Chondrocyte (in vitro differentiated cells): ENCODE measurements at places on chromosomes 2 and 18. TPM values are rescaled to one million over a fixed set of nuclear protein-coding genes. Genes with fewer than 3 reads are reported as not detected.

DNA sequence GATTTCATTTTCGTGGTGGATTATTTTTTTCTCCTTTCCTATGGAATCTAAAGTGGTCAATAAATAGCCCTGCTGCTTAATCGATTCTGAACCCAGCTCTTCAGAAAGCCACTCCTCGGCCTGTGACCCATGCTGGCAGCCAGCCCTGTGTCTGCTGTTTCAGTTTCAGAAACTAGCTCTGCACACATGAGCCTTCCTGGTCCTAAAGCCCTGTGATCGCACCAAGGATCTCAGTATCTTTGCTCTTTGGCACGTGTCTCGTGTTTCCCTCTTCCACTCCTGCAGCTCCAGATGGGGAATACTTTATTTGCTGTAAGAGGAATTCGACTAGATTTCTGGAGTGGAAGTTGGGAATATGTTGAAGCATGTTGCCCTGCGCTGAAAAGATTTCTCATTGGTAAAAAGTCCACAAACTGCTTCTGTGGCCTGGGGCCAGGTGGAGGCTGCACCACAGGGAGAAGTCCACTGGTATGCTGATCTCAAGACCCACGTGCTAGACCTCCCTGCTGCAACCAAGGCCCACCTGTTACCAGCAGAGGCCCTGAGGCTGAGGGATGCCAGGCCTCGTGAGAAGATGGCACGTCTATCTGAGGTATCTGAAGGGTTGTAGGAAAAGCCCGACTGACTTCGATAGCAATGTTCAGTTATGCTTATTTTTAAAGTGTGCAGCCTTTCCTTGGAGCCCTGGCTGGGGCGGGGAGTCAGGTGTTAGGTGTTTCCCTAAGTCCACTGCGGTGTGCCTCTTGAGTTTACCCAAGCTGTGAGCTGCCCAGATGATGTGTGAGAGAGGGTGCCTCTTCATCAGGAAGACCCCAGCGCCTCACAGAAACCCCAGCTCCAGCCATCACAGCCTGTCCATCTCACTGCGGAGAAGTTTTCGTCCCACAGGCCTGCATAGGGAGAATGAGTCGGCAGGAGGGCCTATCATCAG is 33.6 kb upstream of the CELF4 start:
- no peak overlapping the region for H3K27ac ChIP-seq
- DNase-seq: no peak
- H3K27me3 ChIP-seq: peaks cover 3% of the 10 kb centered on the region
- H3K36me3 ChIP-seq: no peaks in the 10 kb centered on the region
- no peak overlapping the region for H3K4me3 ChIP-seq

DNA sequence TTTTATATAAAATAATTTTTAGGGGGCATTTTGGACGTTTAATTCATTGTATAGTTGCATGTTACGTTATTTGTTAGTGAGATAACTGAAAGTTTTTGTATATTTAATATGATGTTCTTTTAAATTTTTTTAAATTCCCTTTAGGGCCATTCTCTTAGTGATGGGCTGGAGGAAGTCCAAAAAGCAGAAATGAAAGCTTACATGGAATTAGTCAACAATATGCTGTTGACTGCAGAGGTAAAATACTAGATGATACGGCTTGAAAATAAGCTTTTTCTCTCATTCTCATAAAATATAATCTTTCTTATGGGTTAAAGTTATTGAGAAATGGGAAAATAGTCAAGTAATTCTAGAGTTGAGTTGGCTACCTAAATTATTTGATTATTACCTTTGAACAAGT is 58.9 kb downstream of the MTX2 start:
- H3K4me3 ChIP-seq: no peak overlapping the region
- DNase-seq: no peak
- H3K36me3 ChIP-seq: peaks cover 3% of the 10 kb centered on the region
- H3K4me1 ChIP-seq: peaks cover 28% of the 10 kb centered on the region
- no peaks in the 10 kb centered on the region for H3K27me3 ChIP-seq
- no peak overlapping the region for H3K27ac ChIP-seq

GRCh38 chr2:222033541-222033940 is 265.3 kb downstream of the PAX3 start:
- H3K4me3 ChIP-seq: no peak overlapping the region
- H3K27me3 ChIP-seq: no peaks in the 10 kb centered on the region
- no peak overlapping the region for H3K27ac ChIP-seq

- H3K27ac ChIP-seq: no peak overlapping the region
- no peaks in the 10 kb centered on the region for H3K27me3 ChIP-seq
- DNase-seq: no peak
- peaks cover 39% of the 10 kb centered on the region for H3K36me3 ChIP-seq
- H3K4me3 ChIP-seq: no peak overlapping the region
These were observed 105.5 kb downstream of the GRB14 start for GRCh38 chr2:164515734-164516133.

- H3K27me3 ChIP-seq: no peaks in the 10 kb centered on the region
- no peak overlapping the region for H3K27ac ChIP-seq
- no peak overlapping the region for H3K4me3 ChIP-seq
- H3K36me3 ChIP-seq: peaks cover 2% of the 10 kb centered on the region
- H3K4me1 ChIP-seq: peaks cover 23% of the 10 kb centered on the region
- no peak for DNase-seq
These were observed 70.7 kb downstream of the CDC42EP3 start for GRCh38 chr2:37600735-37601134.

GRCh38 chr2:39264733-39265132 is 21.0 kb upstream of the CDKL4 start:
- H3K27ac ChIP-seq: no peak overlapping the region
- no peak for DNase-seq
- peaks cover 19% of the 10 kb centered on the region for H3K36me3 ChIP-seq
- no peak overlapping the region for H3K4me3 ChIP-seq

DNA sequence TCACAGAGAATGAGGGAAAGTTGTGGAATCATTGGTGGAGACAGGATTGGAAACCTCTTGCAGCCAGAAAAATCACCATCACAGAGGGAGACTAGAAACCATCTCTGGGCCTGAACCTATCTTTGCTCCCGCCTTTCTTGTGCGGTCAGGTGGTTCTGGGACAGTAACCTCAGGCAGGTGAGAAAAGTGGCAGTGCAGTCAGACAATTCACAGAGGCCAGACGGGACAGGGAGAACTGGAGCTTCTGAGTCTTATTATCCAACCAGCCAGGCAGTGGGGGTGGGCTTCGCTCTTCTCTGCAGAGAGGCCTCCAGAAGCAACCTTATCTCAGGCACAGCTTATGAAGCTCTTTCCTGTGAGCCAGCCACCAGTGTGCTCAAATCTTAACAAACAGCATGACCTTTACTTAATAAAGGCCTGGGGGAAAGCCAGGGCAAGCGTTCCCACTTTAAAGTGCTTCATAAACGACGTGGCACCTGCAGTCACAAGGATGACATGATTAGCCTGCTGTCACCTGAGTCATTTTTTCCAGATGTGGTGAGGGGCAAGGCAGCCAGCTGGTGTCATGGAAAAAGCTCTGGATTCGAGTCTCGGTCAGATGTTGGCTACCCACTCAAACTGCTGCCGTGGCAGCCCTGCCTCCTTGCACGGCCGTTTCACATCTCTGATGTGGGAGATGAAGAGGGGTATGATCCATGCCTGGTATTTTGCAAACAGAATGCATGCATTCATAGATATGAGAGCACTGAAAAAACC is 109.7 kb downstream of the B3GNT2 start:
- no peaks in the 10 kb centered on the region for H3K36me3 ChIP-seq
- DNase-seq: no peak
- peaks cover 28% of the 10 kb centered on the region for H3K4me1 ChIP-seq
- H3K4me3 ChIP-seq: no peak overlapping the region
- peaks cover 1% of the 10 kb centered on the region for H3K27me3 ChIP-seq

GRCh38 chr18:35936951-35937350 is 35.5 kb upstream of the RMP24 start:
- H3K36me3 ChIP-seq: no peaks in the 10 kb centered on the region
- H3K4me1 ChIP-seq: no peaks in the 10 kb centered on the region
- peaks cover 7% of the 10 kb centered on the region for H3K27me3 ChIP-seq
- DNase-seq: no peak

- no peak overlapping the region for H3K27ac ChIP-seq
- no peak for DNase-seq
- peaks cover 3% of the 10 kb centered on the region for H3K36me3 ChIP-seq
- H3K27me3 ChIP-seq: no peaks in the 10 kb centered on the region
- no peaks in the 10 kb centered on the region for H3K4me1 ChIP-seq
These were observed 24.2 kb downstream of the CNRIP1 start for GRCh38 chr2:68295516-68295915.

Gene SATB2
- total RNA-seq: 10.5 to 12.0 TPM (median 11.6 TPM) in 3 replicates

Gene STARD6
- total RNA-seq: not detected in 3 replicates

Gene RNU2-63P
- total RNA-seq: 2.7 TPM in 1 of 3 replicates, not detected in the others

Gene TCF4
- total RNA-seq: 36.8 to 91.8 TPM (median 46.6 TPM) in 3 replicates
